ENCODE measurements at places on chromosomes 16 and 17. TPM values are rescaled to one million over a fixed set of nuclear protein-coding genes. Genes with fewer than 3 reads are reported as not detected.
A peak's percentile ranks its signal among the peaks of the same experiment; 100 is the strongest.

- no peaks in the 10 kb centered on the region for H3K27me3 ChIP-seq
- no peak for DNase-seq
- H3K27ac ChIP-seq: no peak overlapping the region
- H3K4me1 ChIP-seq: peaks cover 44% of the 10 kb centered on the region
Observed at GRCh38 chr17:64386412-64387144, 4.1 kb downstream of the PECAM1 start.

- DNase-seq: no peak
- no peaks in the 10 kb centered on the region for H3K4me1 ChIP-seq
Observed at GRCh38 chr16:79754501-79754900, 154.0 kb upstream of the MAF start.

DNA sequence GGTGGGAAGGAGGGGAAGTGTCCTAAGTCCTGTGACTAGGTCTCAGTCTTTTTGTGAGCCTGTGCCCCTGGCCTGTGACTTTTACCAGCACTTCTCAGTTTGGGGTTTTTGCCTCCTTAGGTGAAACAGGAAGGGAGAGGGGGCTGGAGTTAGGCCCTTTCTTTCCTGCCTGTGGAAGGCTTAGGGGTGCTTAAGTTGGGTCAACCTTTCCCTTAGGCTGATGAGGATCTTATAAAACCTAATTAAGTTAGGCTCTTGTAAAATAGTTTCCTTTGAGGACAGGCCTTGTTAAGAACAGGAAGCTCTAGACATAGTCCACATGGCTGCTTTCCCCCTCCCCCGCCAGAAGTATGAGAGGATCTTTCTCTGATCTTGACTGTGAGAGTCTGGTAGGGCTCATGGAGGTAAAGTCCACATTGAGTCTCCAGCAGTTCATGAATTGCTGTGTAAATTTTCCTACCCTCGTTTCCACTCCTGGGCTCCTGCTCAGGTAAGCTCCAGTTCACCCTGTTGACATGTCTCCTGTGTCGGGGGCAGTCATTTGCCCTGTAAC, 17.0 kb upstream of the DNASE1 start:
- H3K4me1 ChIP-seq: peaks cover 31% of the 10 kb centered on the region
- H3K27me3 ChIP-seq: no peaks in the 10 kb centered on the region
- peak overlapping the region; percentile 92 for H3K27ac ChIP-seq

GRCh38 chr17:40697297-40697696, 6.3 kb downstream of the KRT24 start:
- H3K36me3 ChIP-seq: no peaks in the 10 kb centered on the region
- H3K27ac ChIP-seq: no peak overlapping the region
- no peak for DNase-seq
- no peak overlapping the region for H3K4me3 ChIP-seq
- H3K4me1 ChIP-seq: no peaks in the 10 kb centered on the region

- no peaks in the 10 kb centered on the region for H3K27me3 ChIP-seq
- H3K4me1 ChIP-seq: peaks cover 8% of the 10 kb centered on the region
- no peak for DNase-seq
- H3K27ac ChIP-seq: no peak overlapping the region
- H3K4me3 ChIP-seq: no peak overlapping the region
- no peaks in the 10 kb centered on the region for H3K36me3 ChIP-seq
Observed at GRCh38 chr17:55301521-55302406, 37.0 kb downstream of the HLF start.

- H3K4me1 ChIP-seq: no peaks in the 10 kb centered on the region
- H3K36me3 ChIP-seq: no peaks in the 10 kb centered on the region
- DNase-seq: no peak
- no peak overlapping the region for H3K4me3 ChIP-seq
- peaks cover 21% of the 10 kb centered on the region for H3K27me3 ChIP-seq
Observed at GRCh38 chr17:40922239-40922638, 15.2 kb downstream of the KRT23 start.

GRCh38 chr16:76527244-76527643, 250.0 kb downstream of the CNTNAP4 start:
- no peaks in the 10 kb centered on the region for H3K36me3 ChIP-seq
- DNase-seq: no peak
- H3K27me3 ChIP-seq: no peaks in the 10 kb centered on the region
- no peak overlapping the region for H3K27ac ChIP-seq
- H3K4me1 ChIP-seq: no peaks in the 10 kb centered on the region
- no peak overlapping the region for H3K4me3 ChIP-seq

DNA sequence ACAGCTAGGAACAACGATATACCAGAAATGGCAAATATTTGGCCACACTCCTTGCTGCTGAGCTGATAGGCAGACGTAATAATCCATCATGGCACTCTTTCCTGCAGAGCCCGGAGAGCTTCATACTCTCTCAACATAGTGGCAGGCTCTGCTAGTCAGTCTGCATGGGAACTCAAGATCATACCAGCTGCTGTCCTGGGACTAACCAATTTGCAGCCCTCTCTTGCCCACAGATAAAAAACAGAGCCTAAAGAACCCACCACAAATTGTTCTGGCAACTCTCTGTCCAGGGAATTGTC, 13.5 kb downstream of the GSDMB start:
- H3K27me3 ChIP-seq: no peaks in the 10 kb centered on the region
- DNase-seq: no peak
- peaks cover 25% of the 10 kb centered on the region for H3K36me3 ChIP-seq
- H3K4me3 ChIP-seq: no peak overlapping the region
- H3K4me1 ChIP-seq: peaks cover 19% of the 10 kb centered on the region

GRCh38 chr16:54512467-54512995, 225.9 kb upstream of the IRX3 start:
- H3K4me3 ChIP-seq: no peak overlapping the region
- H3K4me1 ChIP-seq: no peaks in the 10 kb centered on the region
- no peak overlapping the region for H3K27ac ChIP-seq

DNA sequence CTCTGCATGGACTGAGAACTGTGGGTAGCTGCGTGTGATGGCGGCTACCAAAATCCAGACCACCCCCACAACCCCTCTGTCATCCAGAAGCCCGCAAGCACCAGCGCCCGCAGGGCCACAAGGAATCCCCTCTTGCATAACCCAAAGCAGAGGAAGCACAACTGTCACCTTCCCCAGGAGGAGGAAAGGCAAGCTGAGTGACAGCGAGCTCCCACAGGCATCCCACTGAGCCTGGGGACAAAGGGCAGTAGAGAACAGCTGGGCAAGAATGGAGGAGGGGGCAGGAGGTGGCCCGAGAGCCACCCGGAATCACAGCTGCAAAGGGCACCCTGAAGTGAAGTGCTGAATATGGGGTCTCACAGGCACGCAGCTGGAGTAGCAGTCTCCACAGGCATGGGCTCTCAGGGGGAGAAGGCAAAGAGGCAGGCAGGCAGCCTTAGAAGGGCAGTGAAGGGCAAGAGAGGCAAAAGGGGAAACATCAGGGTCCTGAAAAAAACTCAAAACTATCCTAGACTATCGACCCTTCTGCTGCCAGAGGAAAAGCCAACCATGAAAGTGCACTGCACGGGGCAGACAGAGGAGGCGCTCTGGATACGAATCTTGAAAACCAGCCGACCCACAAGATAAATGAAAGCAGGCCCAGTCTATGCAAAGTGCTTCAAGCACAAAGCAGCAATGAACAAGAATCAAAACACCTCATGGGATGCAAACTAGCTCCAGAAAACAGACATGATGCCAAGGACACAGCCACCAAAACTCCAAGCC, 17.1 kb downstream of the USP36 start:
- no peak overlapping the region for H3K4me3 ChIP-seq
- DNase-seq: no peak
- no peaks in the 10 kb centered on the region for H3K27me3 ChIP-seq
- H3K36me3 ChIP-seq: peaks cover 26% of the 10 kb centered on the region

The PYY gene
- not detected for polyA plus RNA-seq

The MT1G gene
- not detected for polyA plus RNA-seq

The KRT36 gene
- not detected for polyA plus RNA-seq

The TPSD1 gene
- not detected for polyA plus RNA-seq

The PPY gene
- polyA plus RNA-seq: not detected

The SLC52A1 gene
- polyA plus RNA-seq: not detected

The GNG13 gene
- polyA plus RNA-seq: not detected

The GPR142 gene
- not detected for polyA plus RNA-seq

Data from naive B cell (primary cell).